ENCODE measurements at places on chromosomes 2 and 18.

DNA sequence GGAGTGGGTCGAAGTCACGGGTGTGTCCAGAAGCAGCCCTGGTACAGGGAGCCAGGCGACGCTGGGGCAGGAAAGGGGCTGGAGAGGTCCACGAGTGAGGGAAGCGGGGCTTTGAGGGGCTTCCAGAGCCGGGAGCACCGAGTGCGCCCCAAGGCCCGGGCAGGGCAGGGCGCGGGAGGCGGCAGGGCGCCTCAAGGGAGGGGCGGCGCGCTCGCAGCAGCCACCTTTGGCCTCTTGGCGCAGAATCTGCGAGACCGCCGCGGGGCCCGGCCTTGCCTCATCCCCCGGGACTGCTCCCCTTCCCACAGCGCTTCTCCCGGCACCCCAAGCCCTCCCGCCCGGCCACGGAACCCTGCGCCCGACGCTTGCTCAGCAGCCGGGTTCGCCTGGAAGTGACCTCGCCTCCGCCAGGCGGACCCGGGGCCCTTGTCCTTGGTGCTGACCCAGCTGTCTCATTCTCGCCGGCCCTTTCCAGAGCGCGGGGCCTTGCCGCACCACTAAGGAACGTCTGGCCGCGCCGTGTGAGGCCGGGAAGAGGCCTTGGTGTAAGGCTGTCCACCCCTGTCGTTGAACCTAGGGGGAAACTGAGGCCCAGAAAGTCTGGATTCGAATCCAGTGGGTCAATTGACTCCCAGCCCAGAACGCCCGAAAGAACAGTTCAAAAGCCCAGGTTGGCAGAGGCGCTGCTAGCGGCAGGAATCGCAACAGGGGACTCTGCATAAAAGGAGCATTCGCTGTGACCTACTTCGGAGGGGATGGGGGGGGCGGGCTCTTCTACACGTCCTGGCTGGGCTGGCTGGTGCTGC, 584 bp upstream of the DNER start:
- peak; percentile 33 for DNase-seq

- no peak for DNase-seq
These were observed 34.1 kb downstream of the BCL11A start for GRCh38 chr2:60519231-60519863.

DNA sequence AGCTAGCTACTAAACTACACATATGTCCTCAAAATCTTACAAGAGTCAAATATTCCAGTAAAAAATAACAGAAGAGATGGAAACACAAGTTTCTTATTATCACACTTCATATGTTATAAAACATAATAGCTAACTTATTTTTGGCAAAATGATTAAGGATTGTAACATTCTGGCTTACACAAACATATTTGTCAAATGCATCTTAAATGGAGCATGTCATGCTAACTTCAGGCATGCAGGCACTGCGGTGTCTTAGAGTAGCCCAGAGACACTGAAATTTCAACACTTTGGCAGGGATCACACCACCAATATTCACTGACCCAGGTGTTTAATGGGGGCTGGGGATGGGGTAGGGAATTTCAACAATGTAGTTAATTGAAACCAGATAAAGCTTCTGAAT, 51.6 kb downstream of the LDAH start:
- no peak for DNase-seq

DNA sequence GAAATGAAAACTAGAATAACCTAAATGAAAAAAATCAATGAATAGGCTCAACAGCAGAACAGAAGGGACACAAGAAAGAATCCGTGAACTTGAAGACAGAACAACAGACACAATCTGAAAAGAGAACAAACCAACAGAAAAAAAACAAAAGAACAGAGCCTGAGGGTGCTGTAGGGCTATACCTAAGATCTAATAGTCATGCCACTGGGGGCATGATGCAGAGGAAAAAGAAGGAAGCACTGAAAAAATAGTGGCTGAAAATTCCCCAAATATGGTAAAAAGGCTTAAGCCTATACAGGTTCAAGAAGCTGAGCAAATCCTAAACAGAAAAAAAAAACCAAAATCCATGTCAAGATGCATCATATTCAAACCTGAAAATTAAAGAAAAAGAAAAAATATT, 50.3 kb downstream of the KANSL3 start:
- no peak for DNase-seq

DNA sequence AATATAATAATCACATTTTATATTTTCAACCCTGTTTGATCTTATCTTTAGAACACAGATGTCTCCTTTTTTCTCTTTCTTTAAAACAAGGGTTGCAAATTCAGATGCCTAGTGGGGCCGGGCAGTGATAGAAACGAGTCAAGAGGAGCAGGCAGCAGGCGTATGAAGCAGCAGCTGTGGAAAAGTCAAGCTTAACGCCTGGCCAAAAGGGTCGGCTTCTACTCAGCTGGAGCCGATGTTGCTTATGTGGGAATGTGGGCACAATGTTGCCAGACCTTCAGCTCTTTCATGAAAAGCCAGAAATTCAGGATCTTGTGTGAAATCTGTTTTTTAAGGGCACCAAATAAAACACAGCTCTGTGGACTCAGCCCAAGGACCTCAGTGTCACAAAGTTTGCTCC, 642.7 kb downstream of the ARHGAP15 start:
- no peak for DNase-seq

- DNase-seq = no peak
These were observed 21.2 kb downstream of the WDFY1 start for GRCh38 chr2:223923976-223924375.

- DNase-seq = no peak
These were observed 16.0 kb upstream of the SERPINB3 start for GRCh38 chr18:63677500-63678225.

GRCh38 chr2:146927080-146927711, 917.6 kb upstream of the ACVR2A start:
- peak; percentile 10 for DNase-seq

GRCh38 chr2:126824663-126825062, 74.0 kb upstream of the TEX51 start:
- DNase-seq = no peak

- DNase-seq = no peak
These were observed 357.1 kb downstream of the CCDC85A start for GRCh38 chr2:56540916-56541315.

GRCh38 chr18:54261894-54262293, 7.4 kb upstream of the POLI start:
- no peak for DNase-seq

DNA sequence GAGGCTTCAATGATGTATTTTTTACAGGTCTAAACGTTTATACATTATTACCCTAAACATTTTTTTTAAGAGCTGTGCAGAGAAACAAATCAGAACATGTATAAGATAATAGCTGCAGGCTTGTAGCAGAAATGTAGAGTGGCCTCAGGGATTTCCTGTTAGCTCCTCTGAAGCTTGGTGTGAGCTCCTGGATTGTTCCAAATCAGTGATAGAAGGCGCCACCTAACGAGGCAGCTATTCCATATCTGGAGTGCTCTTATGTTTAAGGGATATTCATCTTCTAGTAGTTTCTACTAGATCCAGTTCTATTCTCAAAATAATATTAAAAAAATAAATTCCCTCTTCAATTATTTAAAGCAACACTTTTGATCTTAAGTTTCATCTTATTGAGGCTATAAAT, 93.1 kb downstream of the LRP1B start:
- no peak for DNase-seq

- no peak for DNase-seq
These were observed 1328.7 kb upstream of the NXPH2 start for GRCh38 chr2:140108706-140109475.

- no peak for DNase-seq
These were observed 32.3 kb upstream of the COL6A3 start for GRCh38 chr2:237446338-237446665.

- DNase-seq = no peak
These were observed 25.0 kb downstream of the PTPN2 start for GRCh38 chr18:12858991-12859390.

GRCh38 chr2:228986961-228987360, 284.1 kb downstream of the PID1 start:
- no peak for DNase-seq

GRCh38 chr2:2131075-2131789, 199.8 kb downstream of the MYT1L start:
- no peak for DNase-seq

DNA sequence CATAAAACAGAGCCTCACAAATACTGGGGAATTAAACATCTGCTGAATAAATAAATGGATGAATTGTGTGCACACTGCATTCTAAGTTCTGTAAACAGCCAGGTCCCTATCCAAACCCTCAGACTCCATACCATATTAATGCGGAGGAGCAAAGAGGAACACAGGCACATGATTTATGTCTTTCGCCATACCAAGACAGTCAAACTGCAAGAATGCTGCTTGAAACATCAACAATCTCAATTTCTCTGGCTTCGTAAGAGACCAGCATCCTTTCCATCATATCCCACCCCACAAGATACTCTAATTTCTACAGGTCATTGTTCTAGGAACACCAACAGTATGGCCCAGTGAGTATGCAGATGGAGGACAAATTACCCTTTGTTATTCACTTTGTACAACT, 15.0 kb downstream of the KANSL3 start:
- DNase-seq = no peak
